ENCODE measurements at places on chromosomes 4 and X. TPM values are rescaled to one million over a fixed set of nuclear protein-coding genes. Genes with fewer than 3 reads are reported as not detected.

DNA sequence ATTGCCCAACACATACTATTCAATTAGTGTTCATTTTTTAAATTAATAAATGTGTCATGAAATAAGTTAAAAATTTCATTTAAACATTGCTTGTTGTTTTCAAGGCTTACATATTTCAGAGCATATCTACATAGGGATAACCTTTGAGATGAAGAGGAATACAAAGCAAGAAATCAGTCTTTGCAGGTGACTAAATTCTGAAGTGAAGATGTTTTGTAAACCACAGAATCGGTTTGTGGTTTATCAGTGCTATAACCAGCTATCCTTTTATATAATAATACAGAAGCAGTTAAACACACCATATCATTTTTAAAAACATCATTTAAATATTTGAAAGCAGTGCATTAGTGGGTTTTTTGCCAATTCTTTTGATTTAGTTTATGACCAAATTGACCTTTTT lies 26.9 kb downstream of the FAM241A start:
- DNase-seq = no peak

DNA sequence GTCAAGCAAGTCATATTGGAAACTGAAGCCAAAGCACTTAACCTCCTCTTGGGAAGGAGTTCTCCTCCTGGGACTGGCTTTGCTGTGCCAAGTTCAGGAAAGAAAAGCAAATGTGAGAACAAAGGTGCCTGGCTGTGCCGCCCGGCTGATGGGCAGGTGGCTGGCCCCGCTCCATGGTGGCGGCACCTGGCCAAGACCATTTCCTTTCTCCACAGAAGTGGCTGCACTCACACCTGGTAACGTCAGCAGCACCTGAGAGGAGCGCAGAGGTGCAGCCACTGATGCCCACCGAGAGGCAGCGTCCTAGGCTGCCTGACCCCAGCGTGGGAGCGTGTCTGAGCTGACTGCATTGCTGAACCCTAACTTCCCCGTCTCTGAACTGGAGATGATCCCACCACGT lies 54.3 kb downstream of the DCTD start:
- no peak for DNase-seq

- no peak for DNase-seq
These were observed 49.1 kb downstream of the STAG2 start for GRCh38 chrX:124010566-124010965.

UGT2A1 gene
- total RNA-seq = not detected

GRCh38 chrX:6071731-6072130 lies 156.9 kb downstream of the NLGN4X start:
- DNase-seq = no peak

DNA sequence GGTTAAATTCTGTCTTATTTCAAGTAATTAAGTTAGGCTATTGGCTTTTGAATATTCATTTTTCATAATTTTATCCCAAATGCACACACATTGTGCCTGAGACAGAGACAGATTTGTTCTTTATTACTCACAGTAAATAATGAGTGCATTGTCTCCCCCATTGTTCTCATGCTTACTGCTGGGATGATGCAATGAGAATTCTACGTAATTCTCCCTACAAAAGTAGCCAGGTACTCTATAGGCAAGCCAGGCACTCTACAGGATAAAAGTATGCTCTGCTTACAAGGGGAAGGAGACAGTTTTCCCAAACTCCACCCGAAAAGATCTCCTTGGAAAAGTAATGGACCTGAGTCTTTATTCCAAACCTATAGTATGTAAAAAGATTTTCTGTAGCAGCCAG lies 1890.7 kb upstream of the PCDH10 start:
- DNase-seq = no peak

All from activated CD4-positive, alpha-beta T cell treated with anti-CD3 and anti-CD28 coated beads for 36 hours (primary cell).